Erythroblast (primary cell): ENCODE measurements at places on chromosomes 1 and 21.

DNA sequence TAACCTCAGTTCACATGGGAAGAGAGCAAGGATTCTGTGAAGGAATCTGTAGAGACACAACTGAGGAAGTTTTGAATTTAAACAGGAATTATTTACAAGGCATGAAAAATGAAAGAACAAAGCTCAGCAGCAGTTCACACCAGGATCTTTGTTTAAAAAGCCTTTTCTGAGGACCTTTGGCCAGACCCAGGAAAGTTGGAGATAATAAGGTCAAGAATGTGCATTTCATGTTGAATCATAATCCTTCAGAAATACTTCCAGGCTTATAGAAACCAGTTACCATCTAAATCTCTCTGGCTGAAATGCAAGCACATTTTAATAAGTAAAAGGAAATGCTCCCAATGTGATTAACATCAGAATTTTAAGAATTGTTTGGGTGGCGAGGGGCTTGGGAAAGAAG is 2.7 kb downstream of the CLIC6 start:
- no peak for DNase-seq

- DNase-seq, result no peak
Measured at GRCh38 chr1:218886101-218886871, 287.4 kb upstream of the LYPLAL1 start.

- DNase-seq, result no peak
Measured at GRCh38 chr1:161915978-161916377, 107.7 kb downstream of the OLFML2B start.

DNA sequence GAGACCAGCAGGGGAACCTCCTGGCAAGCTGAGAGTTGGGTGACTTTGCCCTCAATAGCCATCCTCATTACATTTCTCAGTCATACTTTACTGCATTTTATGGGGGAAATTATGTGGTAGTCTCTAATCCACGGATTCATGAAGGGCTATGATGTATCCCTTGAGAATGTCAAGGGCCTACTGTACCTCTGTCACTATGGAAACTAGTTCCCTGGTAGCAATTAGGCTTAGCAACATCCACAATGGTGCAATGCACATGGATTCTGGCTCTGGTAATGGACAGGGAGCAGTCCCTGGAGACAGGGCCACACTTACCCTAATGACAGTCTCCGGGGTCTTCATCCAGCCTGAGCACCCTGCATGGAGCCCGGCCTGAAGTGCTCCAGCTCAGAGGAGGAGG is 26.5 kb downstream of the LRRN2 start:
- no peak for DNase-seq

GRCh38 chr1:74420467-74420866 is 91.9 kb downstream of the LRRC53 start:
- no peak for DNase-seq

DNA sequence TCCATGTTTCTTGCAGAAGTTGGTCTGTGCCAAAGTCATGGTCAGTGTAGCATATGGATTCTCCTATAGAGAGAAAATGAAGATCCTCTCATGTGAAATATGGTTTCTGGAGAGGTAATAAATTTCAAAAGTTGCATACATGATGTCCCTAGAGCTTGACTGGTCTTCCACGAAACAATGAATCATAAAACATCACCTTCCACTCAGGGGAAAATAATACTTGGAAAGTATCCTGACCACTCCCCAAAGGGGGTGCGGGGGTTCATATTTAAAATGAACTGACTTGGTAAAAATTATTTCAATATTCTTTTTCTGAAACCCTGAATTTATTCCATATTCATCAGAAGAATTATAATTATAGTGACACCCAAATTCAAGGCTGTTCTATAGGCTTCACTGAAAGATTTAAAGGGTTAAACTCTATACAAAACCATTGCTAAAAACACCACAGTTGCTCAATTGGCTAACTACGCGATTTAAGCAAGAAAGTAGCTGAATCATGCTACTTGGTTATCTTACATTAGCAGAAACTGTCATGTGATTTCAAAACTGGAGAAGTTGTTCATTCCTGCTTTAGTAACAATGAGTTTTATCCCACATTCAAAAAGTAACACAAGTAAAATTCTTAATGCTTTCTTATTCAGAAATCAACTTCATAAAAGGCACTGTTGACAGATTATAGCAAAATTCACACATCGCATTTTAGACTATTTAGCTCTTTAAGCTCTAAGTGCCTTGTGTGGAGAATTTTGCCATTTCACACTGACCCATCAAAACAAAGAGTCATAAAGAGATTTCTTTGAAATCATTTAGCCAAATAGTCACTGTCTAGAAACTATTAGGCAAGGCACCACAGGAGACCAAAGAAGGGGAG is 5.3 kb downstream of the CREG1 start:
- peak; percentile 91 for DNase-seq

DNA sequence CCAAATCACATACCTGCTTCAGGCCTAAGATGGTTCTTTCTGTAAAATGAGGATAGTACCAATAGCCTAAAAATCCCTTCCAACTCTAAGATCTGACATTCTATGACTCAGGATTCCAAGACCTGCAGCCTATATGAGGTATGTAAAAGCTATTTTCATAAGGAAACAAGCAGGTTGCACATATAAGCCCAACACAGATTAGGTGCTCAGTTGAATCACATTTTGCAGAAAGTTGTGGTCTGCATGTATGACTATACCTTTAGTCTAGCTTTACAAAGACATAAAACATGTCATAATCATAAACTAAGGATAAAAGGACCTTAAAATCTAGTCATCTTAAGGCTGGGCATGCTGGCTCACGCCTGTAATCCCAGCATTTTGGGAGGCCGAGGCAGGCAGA is 7.3 kb downstream of the KTI12 start:
- DNase-seq, result no peak

DNA sequence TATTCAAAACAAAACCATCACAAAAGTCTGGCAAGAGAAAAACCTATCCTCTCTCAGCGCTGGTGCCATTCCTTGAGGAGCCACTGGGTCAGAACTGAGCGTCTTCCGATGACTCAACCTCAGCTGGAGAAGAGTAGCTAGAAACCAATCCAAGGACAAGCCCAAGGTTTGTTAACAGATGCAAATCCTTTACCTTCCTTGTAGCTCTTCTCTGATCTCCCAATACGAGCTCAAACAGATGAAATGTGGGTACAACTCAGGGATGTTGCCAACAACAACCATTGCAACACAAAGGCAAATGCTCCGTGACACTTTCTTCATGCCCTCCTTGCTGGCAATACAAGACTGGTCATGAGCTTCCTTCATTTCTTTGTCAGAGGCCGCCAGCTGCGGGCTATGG is 337.1 kb downstream of the SIPA1L2 start:
- DNase-seq, result no peak

GRCh38 chr1:181969902-181970301 is 91.6 kb downstream of the ZNF648 start:
- DNase-seq, result no peak

GRCh38 chr21:29382030-29382654 is 83.4 kb downstream of the BACH1 start:
- DNase-seq, result no peak

DNA sequence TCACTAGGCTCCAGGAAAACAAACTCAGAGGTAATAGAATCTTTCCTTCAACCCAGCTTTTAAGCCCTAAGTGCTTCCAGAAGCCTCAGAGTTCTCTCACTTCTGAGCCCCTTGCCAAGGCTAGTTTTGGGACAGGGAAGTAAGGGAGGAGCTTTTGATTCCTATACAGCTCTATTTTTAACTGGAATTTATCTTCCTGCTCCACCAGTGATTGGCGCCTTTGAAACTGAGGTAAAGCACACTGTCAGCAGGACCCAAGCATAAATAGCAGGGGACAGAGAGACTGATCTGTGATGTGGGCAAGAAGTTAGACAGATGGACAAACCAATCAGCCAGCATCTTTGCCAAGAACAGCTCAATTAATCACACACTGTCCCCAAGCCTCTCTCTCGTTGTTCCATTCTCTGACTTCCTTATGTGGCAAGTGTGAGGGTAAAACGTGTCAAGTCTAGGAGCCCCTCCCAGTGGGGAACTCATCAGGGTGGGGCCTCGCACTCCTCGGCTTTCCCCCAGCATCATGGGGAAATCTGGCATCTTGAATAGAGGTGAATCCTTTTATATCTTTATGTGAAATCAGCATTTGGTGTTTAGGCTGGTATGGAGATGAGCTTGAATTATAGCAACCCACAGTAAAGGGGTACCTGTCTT is 40.2 kb upstream of the MPZL1 start:
- DNase-seq, result no peak
